ENCODE measurements at places on chromosomes 12 and 14.

- DNase-seq: no peak
Observed at GRCh38 chr14:104587641-104588040, 8.1 kb downstream of the C14orf180 start.

DNA sequence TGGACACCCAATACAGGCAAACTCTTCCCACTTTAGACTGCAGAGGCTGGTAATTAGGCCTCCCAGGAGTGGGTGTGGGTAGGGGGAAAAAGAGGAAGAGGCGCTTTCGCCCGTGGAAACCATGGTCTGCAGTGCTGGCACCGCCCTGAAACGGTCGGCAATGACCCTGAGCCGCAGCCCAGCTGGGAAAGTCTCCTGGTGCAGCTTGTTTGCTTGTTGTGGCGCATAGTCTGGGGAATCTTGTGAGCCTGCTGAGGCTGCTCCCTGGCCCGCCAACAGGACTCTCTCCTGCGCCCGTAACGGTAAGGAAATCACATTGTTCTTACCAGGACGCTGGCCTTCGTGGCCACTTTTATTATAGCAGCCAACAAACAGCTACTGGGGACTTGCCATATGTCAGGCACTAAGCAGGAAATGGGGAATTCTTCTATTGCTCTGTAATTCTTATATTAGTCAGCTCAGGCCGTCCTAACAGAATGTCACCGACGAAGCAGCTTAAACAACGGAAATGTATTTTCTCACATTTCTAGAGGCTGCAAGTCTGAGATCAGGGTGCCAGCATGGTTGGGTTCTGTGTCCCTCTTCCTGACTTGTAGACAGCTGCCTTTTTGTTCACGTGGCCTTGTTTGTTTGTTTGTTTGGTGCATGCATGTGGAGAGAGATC, 52.5 kb upstream of the RIN3 start:
- peak; percentile 38 for DNase-seq

DNA sequence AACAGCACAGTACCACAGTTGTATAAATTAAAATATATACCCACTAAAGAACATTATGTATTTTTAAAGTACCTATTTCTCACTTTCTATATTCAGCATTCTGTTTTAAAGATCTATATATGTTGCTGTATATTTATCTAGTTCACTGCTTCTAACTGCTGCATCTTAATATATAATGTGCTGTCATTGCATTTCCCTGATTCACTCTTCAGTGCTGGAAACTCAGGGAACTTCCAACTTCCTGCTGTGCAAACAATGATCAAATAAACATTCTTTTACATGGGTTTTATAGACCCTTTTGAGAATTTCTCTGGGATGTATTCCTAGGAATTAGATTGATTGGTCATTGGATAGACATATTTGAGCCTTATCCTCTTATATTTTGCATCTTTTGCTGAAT, 379.1 kb downstream of the APAF1 start:
- no peak for DNase-seq

GRCh38 chr12:116697716-116698115, 40.2 kb downstream of the SPRING1 start:
- DNase-seq: no peak
